ENCODE measurements at places on chromosomes 5 and 9. TPM values are rescaled to one million over a fixed set of nuclear protein-coding genes. Genes with fewer than 3 reads are reported as not detected.

PCDHGA12 gene
- not detected for total RNA-seq

SLC36A2 gene
- total RNA-seq = not detected

SPATA31A3 gene
- not detected for total RNA-seq

BHMT gene
- not detected for total RNA-seq

ADGRD2 gene
- total RNA-seq = not detected

PCDHA9 gene
- total RNA-seq = not detected

MEIKIN gene
- total RNA-seq = not detected

SH3PXD2B gene
- 0.09 TPM for total RNA-seq

WDR38 gene
- total RNA-seq = not detected

PAEP gene
- not detected for total RNA-seq

CCDC183 gene
- total RNA-seq = 0.73 TPM

MYMK gene
- total RNA-seq = not detected

GRCh38 chr5:155136216-155136850, 122.8 kb downstream of the KIF4B start:
- no peak overlapping the region for H3K27ac ChIP-seq
- no peaks in the 10 kb centered on the region for H3K27me3 ChIP-seq
- H3K4me3 ChIP-seq = no peak overlapping the region
- H3K4me1 ChIP-seq = no peaks in the 10 kb centered on the region
- DNase-seq = no peak

- no peaks in the 10 kb centered on the region for H3K4me1 ChIP-seq
- H3K27me3 ChIP-seq = no peaks in the 10 kb centered on the region
- H3K27ac ChIP-seq = no peak overlapping the region
- H3K36me3 ChIP-seq = no peaks in the 10 kb centered on the region
Observed at GRCh38 chr9:38652486-38652885, 32.1 kb upstream of the ANKRD18A start.

- no peak for DNase-seq
- no peak overlapping the region for H3K4me3 ChIP-seq
- H3K27ac ChIP-seq = no peak overlapping the region
- H3K36me3 ChIP-seq = no peaks in the 10 kb centered on the region
- no peaks in the 10 kb centered on the region for H3K27me3 ChIP-seq
Observed at GRCh38 chr5:117652036-117652957, 1077.7 kb upstream of the SEMA6A start.

DNA sequence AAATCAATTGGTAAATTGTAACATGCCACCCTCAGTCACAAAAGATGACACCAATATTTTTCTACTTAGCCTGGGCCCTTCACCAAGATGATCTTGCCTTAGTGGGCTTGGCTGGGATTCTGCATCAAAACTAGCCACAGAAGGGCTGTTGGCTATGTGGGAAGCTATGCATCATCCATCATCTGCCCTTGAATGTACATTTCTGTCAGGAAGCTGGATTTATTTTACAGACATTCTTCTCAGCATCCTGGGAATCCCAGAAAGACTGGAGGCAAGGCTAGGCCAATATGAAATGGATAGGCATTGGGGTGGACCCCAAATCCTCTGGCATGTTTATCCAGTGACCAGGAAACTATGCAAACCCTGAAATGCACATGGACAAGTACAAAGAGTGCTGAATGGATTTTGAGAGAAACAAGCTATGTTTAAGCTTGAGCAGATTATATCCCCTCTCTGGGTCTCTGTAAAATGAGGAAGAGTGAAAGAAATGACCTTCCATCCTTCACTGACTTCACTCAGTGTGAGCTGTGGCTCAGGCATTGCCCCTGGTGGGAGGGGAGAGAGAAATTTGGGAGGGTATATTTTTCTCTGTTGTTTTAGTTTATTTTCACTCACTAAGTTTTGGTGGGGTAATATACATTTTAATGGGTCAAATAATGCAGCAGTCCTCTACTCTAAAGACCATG, 283.6 kb downstream of the EBF1 start:
- peaks cover 28% of the 10 kb centered on the region for H3K4me1 ChIP-seq
- no peak for DNase-seq
- H3K4me3 ChIP-seq = no peak overlapping the region
- no peak overlapping the region for H3K27ac ChIP-seq

- H3K27ac ChIP-seq = no peak overlapping the region
- DNase-seq = no peak
- no peaks in the 10 kb centered on the region for H3K4me1 ChIP-seq
- no peaks in the 10 kb centered on the region for H3K27me3 ChIP-seq
- no peaks in the 10 kb centered on the region for H3K36me3 ChIP-seq
Observed at GRCh38 chr9:72753266-72753893, 199.5 kb downstream of the ALDH1A1 start.

DNA sequence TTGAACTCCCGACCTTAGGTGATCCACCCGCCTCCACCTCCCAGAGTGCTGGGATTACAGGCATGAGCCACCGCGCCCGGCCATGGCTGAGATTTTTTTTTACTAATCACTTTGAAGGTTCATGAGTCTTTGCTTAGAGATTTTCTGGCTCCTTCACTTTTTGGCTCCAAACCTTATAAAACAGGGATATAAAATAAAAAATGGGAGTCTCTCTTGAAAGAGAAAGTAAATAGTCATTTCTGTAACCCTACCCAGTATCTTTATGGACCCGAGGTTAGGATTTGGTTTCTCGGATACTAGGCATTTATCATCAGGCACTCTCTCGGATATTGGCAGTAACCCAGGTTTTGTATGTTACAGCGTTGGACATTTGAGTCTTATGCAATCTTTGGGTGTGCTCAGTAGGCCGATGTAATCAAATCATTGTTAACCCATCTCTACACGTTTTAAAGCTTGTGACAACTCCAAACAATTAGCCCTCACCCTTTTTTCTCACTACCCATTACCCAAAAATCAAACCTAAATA, 25.3 kb downstream of the STXBP1 start:
- H3K36me3 ChIP-seq = no peaks in the 10 kb centered on the region
- H3K27ac ChIP-seq = no peak overlapping the region
- DNase-seq = no peak
- no peak overlapping the region for H3K4me3 ChIP-seq
- no peaks in the 10 kb centered on the region for H3K27me3 ChIP-seq
- H3K4me1 ChIP-seq = no peaks in the 10 kb centered on the region

DNA sequence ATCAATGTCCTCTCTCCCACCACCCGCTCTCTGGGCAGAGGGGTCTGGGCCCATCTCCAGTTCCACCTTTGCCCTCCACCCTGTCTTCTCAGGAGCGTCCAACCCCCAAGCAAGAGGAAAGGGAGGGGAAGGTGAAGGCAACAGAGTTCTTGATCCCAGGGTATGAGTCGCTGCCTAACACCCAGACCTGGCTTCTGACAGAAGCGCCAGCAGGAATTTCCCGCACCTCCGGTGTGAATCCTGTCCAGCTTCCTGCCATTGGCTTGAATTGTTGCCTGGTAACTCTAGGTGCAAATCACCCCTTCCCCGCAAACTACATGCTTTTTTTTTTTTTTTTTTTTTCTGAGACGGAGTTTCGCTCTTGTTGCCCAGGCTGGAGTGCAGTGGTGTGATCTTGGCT, 84.2 kb upstream of the IER5L start:
- H3K4me1 ChIP-seq = peaks cover 19% of the 10 kb centered on the region
- DNase-seq = no peak
- no peaks in the 10 kb centered on the region for H3K36me3 ChIP-seq
- no peak overlapping the region for H3K27ac ChIP-seq
- no peaks in the 10 kb centered on the region for H3K27me3 ChIP-seq

GRCh38 chr5:142193114-142193428, 84.5 kb downstream of the NDFIP1 start:
- H3K36me3 ChIP-seq = no peaks in the 10 kb centered on the region
- no peaks in the 10 kb centered on the region for H3K27me3 ChIP-seq
- H3K4me3 ChIP-seq = no peak overlapping the region
- H3K27ac ChIP-seq = no peak overlapping the region

- DNase-seq = no peak
- no peak overlapping the region for H3K4me3 ChIP-seq
- no peaks in the 10 kb centered on the region for H3K36me3 ChIP-seq
- H3K27me3 ChIP-seq = no peaks in the 10 kb centered on the region
- H3K4me1 ChIP-seq = no peaks in the 10 kb centered on the region
Observed at GRCh38 chr5:74957906-74958305, 91.7 kb upstream of the FAM169A start.

DNA sequence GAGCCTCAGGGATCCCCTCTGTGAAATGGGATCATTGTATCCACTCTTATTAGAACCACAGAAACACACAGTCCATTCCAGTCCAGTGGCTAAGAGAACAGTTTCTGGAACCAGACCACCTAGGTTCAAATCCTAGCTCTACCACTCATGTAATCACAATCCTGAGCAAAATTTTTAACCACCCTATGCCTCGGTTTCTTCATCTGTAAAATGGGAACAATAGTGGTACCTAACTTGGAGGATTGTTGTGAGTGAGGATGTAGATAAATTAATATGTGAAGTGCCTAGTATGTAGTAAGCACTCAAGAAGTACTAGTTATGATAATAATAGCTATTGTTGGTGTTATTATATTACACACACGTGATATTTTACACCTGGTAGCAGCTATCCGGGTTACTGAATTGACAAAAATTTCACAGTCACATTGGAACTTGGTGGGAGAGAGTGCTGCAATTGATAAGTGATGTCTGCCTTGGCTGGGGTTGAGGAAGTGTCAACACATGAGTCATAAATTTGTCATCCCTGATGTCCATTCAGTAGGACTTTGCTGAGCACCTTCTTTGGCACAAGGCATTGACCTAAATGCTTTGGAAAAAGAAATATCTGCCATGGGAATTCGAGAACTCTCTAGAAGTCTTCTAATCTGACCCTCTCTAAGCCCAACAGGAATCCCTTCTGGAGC, 68.4 kb downstream of the COL27A1 start:
- H3K4me3 ChIP-seq = no peak overlapping the region
- no peak overlapping the region for H3K27ac ChIP-seq
- H3K27me3 ChIP-seq = no peaks in the 10 kb centered on the region

- H3K27ac ChIP-seq = no peak overlapping the region
- no peaks in the 10 kb centered on the region for H3K36me3 ChIP-seq
- no peaks in the 10 kb centered on the region for H3K4me1 ChIP-seq
- DNase-seq = no peak
- H3K4me3 ChIP-seq = no peak overlapping the region
Observed at GRCh38 chr5:121257621-121258020, 594.1 kb upstream of the FTMT start.

DNA sequence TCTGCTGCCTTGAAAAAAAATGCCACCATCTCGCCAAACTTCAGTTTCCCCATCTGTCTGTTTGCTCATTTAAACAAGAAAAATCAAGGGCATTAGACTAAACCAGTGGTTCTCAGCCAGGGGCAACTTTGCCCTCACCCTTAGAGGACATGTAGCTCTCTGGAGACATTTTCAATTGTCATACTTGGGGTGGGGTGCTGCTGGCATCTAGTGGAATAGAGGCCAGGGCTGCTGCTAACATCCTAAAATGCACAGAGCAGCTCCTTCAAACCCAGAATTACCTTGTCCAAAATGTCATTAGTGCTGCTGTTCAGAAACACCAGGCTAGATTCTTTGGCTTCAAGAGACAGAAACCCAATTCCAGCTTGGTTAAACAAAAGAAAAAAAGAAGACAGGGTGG, 71.1 kb upstream of the FOXE1 start:
- DNase-seq = no peak
- H3K4me3 ChIP-seq = no peak overlapping the region
- no peaks in the 10 kb centered on the region for H3K4me1 ChIP-seq
- H3K36me3 ChIP-seq = no peaks in the 10 kb centered on the region
- H3K27ac ChIP-seq = no peak overlapping the region

DNA sequence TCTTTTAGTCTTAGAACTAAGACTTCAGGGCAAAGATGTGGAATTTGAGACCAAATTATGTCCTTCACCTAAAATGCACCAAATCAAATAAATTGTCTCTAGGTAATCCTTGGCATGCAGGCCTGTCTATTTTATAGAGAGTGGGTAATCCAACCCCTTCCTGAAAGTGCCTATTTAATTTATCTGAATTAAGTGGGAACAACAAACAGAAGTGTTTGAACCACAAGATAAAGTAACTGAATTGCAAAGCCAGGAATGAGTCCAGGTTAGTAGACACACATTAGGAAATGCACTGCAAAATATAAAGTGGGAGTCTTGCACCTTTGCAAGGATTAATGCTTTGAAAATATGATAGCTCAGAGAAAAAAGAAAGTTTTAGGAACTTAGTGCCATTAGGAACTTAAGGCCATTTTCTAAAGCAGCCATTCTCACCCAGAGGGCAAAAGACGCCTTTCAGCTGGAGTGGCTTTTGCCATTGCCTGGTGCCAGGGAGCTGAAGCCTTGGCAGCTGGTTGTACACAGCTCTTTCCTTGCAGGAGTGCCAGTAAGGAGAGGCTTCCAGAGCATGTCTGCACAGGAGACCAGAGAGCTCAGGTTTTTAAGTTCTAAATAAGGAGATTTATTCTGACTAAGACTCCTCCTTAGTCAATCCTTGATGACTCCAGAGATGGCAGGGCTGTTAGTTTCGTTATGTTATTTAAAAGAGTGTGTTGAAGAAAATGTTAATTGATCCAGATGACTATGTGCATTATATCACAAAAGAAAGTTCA, 151.7 kb upstream of the ELL2 start:
- no peak overlapping the region for H3K4me3 ChIP-seq
- no peak for DNase-seq
- no peak overlapping the region for H3K27ac ChIP-seq

DNA sequence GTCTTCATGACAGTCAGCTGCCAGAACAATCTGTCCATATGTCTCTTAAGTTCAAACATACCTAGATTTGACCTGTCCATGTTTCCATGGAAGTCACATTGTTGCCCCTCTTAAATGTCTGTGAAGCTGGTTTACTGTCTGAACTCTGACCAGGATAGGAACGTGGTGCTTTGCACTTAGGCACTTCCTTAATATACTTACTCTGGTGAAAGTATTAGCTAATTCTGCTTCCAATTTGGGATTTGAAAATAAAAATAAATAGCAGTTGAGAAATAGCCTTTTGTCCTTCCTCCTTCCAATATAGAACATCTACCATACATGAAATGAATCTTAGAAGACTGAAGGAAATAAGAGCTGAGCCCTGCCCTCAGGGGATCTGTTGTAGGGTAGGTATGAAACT, 524.5 kb upstream of the CLINT1 start:
- H3K4me1 ChIP-seq = no peaks in the 10 kb centered on the region
- no peak overlapping the region for H3K27ac ChIP-seq
- DNase-seq = no peak
- no peaks in the 10 kb centered on the region for H3K27me3 ChIP-seq

DNA sequence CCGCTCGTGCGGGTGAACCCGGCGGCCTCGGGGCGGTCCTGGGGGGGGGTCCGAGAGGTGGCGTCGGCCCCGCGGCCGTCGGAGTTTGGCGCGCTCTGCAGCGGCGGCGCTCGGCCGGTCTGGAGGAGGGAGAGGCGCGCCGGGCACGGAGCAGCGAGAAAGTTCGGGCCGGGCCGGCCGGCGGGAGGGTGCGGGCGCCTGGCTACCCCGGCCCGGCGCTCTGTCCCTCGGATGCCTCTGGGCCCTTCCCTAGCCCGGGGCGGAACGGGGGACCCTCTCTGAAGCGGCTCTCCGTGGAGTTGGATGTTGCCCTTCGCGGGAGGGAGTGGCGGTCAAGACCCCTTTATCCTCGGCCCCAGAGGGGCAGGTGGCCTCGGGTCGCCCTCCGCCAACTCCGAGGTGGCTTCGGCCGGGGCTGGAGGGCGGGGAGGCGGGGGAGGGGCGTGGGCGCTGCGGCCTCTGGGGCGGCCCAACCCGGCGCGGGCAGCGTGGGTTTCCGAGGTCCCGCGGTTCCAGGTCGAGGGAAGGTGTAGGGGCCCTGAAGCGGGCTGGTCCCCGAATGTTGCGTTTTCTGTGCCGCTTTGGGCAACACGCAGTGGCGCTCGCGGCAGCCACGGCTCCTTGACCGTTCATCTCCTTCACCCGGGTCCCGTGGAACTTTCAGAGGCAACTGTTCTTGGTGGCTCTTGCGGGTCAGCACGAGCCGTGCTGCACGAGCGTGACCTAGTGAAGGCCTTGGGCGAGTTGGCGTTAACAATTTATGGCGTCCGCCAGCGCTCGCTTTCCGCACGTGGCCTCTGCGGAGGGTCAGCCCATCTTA, 290.5 kb downstream of the DOCK8 start:
- H3K4me1 ChIP-seq = peaks cover 10% of the 10 kb centered on the region
- peak; percentile 7 for DNase-seq
- no peaks in the 10 kb centered on the region for H3K36me3 ChIP-seq
- peak overlapping the region; percentile 39 for H3K4me3 ChIP-seq
- no peak overlapping the region for H3K27ac ChIP-seq
